Cortex of kidney (tissue), 1 donor: ENCODE measurements at places on chromosomes 13 and 19.

DNA sequence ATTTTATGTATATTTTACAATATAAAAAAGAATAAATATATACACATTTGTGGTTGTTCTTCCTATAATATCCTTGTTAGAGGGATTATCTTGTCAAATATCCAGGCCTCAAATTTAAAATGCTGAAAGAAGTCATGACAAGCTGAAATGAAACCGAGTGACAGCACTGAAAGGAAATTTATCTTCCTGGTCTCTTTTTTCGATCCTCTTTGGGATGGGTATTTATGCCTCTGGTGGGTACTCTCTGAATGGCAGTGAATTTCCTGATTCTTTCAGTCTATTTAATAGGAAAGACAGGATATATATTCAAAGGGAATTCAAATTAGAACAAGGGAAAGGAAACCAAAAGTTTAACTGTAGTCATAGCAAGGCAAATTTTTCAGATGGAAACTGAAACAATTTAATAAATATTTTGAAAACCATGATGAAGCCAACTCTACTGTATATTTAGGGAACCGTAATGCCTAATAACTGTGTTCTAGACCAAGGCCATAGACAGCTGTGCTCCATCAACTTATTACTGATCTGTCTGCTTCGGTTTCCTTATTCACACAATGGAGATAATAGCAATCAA, 97.9 kb downstream of the DLEU7 start:
- no peak for DNase-seq

- DNase-seq, result no peak
These were observed 365.0 kb upstream of the NBEA start for GRCh38 chr13:34577051-34577450.

- no peak for DNase-seq
These were observed 1.3 kb downstream of the SLC25A42 start for GRCh38 chr19:19064811-19065745.

- no peak for DNase-seq
These were observed 149.8 kb downstream of the DLEU7 start for GRCh38 chr13:50693727-50694126.

DNA sequence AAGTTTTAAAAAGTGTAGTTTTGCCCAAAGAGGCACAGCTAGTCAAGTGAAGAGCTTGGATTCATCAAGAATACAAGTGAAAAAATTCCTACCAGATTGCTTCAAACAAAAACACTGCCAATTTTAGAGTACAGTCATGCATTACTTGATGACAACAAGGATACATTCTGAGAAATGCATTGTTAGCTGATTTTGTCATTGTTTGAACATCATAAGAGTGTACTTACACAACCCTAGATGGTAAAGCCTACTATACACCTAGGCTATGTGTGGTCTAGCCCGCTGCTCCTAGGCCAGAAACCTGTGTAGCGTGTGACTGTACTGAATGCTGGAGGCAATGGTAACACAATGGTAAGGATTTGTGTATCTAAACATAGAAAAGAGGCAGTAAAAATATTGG, 41.1 kb downstream of the TMTC4 start:
- no peak for DNase-seq

DNA sequence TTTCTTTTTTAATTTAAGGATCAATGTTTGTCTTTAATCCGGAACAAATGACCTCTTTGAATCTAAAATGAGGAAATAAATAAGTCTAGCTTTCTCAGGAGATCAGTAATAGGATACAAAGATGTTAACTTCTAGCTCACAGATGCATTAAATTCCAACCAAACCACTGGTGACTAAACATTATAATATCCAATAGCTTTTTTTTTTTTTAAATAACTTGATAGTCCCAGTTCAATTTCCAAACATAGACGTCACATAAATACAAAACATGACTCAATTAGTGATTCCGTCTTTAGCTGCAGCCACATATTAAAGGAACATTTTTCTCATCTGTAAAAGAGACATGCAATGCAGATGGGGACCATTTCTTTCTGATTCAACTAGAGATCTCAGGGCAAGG, 390.5 kb upstream of the PCDH9 start:
- no peak for DNase-seq

GRCh38 chr13:40456397-40456953, 210.0 kb downstream of the FOXO1 start:
- DNase-seq, result no peak

DNA sequence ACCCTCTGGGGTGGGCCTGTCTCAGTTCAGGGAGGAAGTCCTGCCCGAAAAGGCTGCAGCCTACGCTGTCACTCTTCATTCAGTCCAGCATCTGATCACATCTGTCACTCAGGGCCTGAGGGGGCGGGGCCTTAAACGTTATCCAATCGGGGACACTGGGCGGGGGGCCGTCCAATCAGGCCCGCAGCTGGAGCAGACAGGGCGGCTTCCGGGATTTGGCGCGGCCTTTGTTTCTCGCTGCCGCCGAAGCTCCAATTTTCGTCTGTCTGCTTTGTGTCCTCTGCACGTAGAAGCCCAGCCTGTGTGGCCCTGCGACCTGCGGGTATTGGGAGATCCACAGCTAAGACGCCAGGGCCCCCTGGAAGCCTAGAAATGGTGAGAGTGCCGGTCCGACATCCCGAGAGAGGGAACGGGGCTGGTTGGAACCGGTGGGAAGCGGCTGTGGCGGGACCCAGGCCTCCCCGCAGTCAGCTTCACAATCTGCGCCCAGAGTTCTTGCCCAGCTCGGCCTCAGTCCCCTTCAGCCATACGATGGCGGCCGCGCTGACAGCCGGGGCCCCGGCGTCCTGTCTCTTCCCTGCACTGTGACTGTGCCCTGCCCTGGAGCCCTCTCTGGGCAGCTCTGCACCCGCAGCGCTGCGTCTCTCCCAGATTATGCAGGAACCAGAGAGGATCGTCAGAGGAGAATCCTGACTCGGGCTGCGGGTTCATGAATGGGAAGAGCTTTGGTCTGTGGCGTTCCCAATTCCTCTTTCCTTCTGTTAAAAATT, at the start of gene ZNF730:
TSS of gene ZNF730 (plus strand) at position 224 of the 770 bp plus-strand sequence. CDS start at position 373, 149 bp downstream.
- no peak for DNase-seq
